ENCODE measurements at places on chromosomes 12 and 14.

GRCh38 chr14:67820428-67820971 is 921 bp downstream of the RAD51B start:
- no peak for DNase-seq

DNA sequence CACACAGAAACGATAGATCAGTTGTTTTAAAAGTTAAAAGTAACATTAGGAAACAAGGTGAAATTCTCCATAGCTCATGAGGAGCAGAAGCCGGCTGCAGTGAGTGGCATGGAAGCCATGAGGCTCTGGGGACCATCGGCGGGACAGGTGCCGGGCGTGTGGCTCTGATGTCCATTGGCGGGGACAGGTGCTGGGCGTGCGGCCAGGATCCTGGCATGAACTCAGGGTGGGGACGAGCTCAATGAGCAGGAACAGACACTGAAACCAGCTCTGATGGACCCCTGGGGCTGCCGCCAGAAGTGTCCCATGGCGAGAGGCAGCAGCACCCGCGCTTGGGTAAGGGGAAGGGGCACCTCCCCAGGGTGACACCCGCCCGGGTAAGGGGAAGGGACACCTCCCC is 75.1 kb downstream of the NOC4L start:
- no peak for DNase-seq

- DNase-seq, result no peak
Measured at GRCh38 chr12:129903956-129904829, at the start of gene TMEM132D. TSS of gene TMEM132D (minus strand) at chr12:129904025.

DNA sequence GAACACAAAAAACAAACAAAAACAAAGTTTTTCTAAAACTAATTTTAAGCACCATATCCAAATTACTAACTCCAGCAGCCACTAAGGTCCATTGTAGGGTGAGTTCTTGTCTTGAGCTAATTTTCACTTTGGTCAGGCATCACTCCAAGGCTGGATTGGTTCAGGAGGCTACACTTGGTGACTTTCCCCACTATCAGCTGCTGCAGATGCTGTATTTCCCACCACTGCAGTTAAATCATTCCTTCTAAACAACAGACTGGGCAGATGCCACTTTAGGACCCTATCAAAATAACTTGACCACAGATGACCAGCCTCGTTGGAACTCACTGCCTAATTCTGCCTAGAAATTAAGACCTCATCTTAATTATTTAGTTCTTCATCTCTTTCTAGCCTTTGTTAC is 140.5 kb downstream of the SLC16A7 start:
- no peak for DNase-seq

GRCh38 chr12:12087693-12088034 is 16.9 kb downstream of the BCL2L14 start:
- DNase-seq, result no peak

DNA sequence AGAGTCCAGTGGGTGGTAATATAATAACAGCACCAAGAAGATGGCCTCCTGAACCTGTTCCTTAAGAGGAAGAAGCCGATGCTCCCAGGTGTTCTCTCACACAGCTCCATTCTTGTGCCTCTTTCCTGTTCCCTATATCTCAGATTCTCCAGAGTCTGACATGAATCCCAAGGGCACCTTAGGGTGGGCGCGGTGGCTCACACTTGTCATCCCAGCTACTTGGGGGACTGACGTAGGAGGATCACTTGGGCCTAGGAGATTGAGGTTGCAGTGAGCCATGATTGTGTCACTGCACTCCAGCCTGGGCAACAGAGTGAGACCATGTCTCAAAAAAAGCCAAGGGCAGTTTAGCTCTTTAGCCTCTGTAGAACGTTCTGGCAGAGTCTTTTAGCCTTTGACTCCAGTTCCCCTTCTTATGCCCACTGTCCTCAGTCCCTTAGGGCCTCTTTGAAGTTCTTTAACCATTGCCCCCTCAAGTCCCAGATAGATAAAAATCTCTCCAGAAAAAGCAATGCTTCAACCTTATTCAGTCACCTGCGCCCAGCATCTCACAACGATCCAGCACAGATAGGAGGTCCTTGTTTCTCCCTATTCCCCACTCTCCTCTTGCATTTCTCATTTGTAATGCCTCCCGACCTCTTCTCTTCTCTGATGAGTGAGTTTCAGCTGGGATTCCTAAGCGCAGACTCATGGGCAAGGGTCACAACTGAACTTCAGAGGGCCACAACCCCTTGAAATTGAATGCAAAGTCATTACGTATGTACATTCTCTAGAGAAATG is 4.7 kb downstream of the CCDC184 start:
- no peak for DNase-seq

GRCh38 chr12:39588348-39588747 is 31.3 kb downstream of the ABCD2 start:
- no peak for DNase-seq

GRCh38 chr14:93686268-93686667 is 102.0 kb downstream of the PRIMA1 start:
- no peak for DNase-seq

- no peak for DNase-seq
Measured at GRCh38 chr12:39502726-39503125, 59.8 kb upstream of the KIF21A start.

GRCh38 chr14:67683842-67684241 is 9.4 kb upstream of the VTI1B start:
- DNase-seq, result no peak

DNA sequence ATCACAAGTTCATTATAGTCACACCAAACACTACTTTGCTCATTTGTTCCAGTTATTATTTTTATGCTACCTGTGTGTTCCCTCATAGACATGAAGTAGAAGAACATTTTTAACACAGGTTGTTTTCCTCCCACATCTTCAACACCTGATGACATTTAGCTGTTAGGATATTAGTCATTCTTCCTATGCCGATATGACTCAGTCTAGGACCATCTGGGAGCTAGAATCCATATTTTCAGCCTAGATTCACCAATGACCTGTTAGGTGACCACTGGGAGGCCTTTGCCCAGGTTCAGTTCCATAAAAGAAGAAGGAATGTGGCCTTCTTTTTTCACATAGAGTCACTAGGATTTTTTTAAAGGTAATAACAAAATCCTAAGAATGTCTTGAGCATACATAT is 222.8 kb downstream of the C12orf42 start:
- no peak for DNase-seq

- no peak for DNase-seq
Measured at GRCh38 chr14:46819117-46819516, 167.5 kb upstream of the RPL10L start.

DNA sequence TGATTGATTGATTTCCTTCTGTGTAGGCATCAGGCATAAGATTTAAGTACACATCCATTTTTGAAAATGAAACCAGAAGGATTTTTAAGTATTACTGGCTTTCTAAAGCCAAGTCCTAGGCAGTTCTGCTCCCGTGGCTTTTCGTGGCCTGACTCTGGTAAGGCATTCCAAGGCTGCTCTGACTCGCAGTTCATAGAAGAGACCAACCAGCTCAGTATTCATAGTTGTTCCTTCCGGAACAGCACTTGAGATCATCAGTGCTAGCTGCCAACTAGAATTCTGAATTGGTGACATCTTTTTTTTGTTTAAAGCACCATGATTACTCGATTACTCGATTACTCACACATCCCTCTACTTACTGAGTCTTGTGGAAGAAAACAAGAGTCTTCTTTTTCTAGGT is 25.9 kb downstream of the SUDS3 start:
- DNase-seq, result no peak

GRCh38 chr14:100362311-100362927 is 39.3 kb downstream of the SLC25A47 start:
- no peak for DNase-seq

DNA sequence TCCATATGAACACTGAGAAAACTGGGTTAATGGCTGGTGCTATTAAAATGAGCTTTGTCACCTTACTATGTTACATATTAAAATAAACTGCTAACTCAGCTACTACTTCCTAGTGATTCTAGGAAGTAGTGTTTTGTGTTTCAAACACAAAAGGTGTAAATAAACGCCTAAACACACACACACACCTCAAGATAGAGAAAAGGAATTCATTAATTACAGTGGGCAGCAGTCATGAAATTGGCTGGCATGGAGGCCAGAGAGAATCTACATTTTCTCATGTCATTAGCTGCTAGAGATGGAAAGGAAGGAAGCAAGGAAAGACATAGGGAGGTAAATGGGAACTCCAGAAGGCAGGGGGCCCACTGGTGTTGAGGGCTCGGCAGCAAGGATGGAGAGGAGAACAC is 787 bp upstream of the PRMT5 start:
- DNase-seq, result peak; percentile 51

GRCh38 chr14:93997082-93997481 is at the start of gene CCDC197:
TSS of gene CCDC197 (plus strand) at chr14:93997301. CDS start at chr14:93998132, 831 bp downstream.
- no peak for DNase-seq

GRCh38 chr12:120625557-120626419 is 14.6 kb upstream of the CABP1 start:
- DNase-seq, result no peak

DNA sequence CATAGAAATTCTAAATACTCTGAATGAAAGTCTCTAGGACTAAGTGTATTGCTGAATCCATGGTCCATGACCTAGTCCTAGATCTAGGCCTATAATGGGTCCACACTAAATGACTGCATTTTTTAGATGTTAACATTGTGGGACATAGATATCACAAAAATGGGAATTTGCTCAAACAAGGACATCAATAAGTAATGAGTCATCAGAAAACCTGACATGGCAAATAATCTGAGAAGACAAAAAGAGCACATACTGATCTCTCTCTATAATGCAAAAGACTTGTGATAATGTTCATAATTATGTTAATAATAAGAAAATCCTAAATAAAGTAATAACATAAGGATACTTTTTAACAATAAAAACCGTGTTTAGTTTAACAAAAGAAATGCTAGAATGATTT is 1168.4 kb downstream of the FSCB start:
- no peak for DNase-seq

GRCh38 chr12:71694099-71694820 is 8.4 kb downstream of the TMEM19 start:
- no peak for DNase-seq

- DNase-seq, result no peak
Measured at GRCh38 chr12:26737487-26738030, 95.4 kb downstream of the ITPR2 start.

DNA sequence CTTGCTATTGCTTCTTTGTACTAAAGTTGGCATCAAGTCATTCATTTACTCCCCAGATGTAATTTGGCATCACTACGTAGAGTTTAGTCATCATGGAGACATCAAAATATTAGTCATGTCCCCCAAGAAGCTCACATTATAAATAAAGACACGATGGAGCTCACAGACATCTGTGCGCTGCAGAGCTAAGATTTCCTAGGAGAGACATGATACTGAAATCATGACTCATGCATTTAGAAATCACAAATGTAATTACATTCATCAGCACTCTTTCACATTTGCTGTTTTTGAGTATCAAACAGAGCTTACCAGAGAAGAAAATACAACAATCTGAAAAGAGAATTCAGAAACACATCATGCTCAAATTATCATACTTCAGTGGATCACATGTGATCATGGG is 169.8 kb downstream of the LRIG3 start:
- no peak for DNase-seq

DNA sequence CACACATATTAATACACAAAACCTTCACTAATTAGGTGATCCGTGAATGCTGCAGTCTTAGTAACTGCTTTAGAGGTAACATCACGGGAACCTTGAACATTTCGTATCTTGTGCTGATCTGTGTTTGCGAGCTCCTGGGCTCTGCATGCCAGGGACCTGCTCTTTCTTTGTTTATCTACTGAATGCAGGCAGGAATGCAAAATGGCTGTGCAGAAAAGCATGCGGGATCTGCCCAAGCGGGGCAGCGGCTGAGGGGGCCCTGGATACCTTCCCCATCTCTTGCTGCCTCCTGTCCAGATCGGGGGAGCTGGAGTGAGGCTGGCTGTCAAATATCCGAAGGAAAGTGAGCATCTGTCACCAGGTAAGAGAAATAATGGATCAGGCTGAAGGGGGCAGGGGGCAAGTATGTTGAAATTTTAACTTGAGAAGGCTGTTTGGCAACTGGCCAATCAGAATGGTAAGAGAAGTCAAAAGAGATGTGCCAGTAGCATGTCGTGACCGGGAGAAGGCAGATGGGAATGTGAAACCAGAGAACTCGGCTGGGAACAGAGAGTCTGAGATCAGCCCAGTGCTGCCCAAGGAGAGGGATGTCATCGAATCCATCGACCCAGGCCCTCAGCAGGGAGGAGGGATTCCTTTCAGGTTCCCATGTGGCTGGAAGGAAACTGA is 191.4 kb downstream of the TTC7B start:
- DNase-seq, result no peak

DNA sequence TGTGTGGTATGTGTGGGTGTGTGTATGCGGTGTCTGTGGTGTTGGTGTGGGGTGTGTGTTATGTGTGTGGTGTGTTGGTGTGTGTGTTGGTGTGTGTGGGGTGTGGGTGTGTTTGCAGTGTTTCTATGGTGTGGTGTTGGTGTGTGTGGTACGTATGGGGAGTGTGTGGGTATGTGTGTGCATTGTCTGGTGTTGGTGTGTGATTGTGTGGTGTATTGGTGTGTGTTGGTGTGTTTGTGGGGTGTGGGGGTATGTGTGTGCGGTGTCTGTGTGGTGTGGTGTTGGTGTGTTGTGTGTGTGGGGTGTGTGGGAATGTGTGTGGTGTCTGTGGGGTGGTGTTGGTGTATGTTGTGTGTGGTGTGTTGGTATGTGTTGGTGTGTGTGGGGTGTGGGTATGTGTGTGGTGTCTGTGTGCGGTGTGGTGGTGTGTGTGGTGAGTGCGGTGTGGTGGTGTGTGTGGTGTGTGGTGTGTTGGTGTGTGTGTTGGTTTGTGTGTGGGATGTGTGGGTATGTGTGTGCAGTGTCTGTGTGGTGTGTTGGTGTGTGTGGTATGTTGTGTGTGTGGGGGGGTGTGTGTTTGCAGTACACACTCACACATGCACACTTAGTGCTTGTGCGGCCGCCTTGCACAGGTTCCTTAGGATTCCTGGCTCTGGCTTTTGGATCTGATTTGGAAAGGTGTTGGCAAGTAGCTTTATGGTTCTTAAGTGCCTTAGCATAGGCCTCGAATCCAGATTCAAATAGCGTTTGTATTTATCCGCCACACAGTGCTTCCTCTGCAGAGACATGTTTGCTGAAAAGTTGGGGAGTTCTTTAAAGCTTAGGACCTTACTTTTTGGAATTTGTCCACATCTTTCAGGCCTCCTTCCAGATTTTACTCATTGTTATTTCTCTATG is 16.4 kb downstream of the MLXIP start:
- DNase-seq, result no peak

- DNase-seq, result no peak
Measured at GRCh38 chr12:42143452-42144157, 1.1 kb downstream of the GXYLT1 start.

DNA sequence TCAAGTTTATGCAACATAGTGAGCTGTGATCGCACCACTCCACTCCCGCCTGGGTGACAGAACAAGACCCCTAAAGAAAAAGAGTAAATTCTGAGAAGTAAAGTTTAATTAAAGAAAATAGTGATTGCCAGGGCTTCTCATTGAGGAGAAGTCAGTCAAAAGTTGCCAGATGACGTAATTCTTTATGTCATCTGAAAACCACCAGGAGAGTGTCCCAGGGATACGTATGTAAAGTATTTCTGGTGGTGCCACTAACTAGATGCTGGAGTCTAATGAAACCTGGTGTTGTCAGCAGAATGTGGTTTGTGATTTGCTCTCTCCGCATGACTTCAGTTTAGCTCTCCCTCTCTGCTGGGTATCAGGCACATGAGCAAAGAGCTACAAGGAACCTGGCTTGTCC is 392.5 kb downstream of the DPF3 start:
- no peak for DNase-seq

- no peak for DNase-seq
Measured at GRCh38 chr12:27968972-27969623, 3.4 kb downstream of the PTHLH start.

Measured in cerebellar nuclear complex (tissue), 1 donor.